ENCODE measurements at places on chromosomes 6 and 20.

DNA sequence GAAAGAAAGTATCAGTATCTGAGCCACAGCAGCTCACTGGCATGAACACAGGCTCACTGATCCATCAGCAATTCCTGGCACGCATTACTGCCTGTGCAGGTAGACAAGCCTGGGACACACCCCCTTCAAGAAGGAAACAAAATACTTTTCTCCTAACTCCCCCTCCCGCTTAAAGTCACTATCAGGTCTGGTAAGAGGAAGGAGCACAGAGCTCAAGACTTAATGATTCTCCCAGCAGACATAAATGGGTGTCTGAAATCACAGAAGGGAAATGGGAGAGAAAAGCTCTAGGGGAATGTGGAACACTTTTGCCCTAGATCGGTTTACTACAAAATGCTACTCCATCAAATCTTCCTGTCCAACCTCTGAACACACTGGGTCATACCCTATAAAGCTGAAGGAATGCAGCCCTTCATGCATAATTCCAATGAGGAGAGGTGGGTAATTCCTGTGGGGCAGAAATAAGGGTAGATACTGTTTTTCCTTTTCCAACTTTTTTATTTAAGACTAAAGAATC, at the start of gene ADGRF1:
Gene ADGRF1 (minus strand): TSS at position 58 of the 517 bp plus-strand sequence. CDS start 13,271 bp downstream, outside the sequence.
- H3K36me3 ChIP-seq = no peaks in the 10 kb centered on the region
- no peak within 1 kb of the TSS for H3K4me3 ChIP-seq
- H3K4me1 ChIP-seq = no peaks in the 10 kb centered on the region
- no peak for DNase-seq
- no peak within 1 kb of the TSS for H3K27ac ChIP-seq

GRCh38 chr6:43669050-43669921, 18.3 kb downstream of the MRPS18A start:
- H3K27ac ChIP-seq = no peak overlapping the region
- H3K36me3 ChIP-seq = peaks cover 15% of the 10 kb centered on the region
- H3K4me1 ChIP-seq = peaks cover 5% of the 10 kb centered on the region
- no peaks in the 10 kb centered on the region for H3K27me3 ChIP-seq

DNA sequence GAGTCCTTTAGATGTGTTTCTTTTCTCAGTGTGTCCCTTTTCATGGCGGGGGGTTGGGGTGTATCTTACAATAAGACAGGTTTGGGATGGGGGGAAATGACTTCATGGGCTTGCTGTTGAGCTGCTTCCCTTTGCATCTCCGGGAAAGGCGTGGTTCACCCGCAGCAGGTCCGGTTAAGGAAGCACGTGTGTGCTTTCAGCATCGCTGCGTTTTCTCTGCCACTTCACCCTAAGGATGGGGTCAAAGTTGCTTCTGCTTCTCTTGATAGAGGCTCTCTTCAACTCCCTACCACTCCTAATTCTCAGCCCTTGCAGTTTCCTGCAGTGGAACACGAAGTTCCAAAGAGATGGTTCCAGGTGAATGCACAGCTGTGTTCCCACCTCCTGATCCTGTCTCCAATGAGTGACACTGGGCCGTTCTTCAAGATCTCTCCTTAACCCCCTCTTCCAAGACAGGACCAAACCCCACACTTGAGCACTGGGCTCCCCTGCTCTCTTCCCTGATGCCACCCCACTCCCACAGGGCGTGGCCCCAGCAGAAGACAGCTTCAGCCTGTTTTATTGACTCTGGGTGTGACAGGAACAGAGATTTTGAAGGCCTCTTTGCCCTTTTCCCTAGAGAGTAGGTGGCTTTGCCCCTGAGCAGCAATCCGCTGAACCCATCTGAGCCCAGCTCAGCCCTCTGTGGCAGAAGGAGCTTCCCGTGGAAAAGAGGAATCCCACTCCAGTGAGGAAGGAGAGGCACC, 85.2 kb downstream of the PLEKHG1 start:
- DNase-seq = no peak
- H3K4me1 ChIP-seq = no peaks in the 10 kb centered on the region
- no peak overlapping the region for H3K27ac ChIP-seq
- H3K36me3 ChIP-seq = no peaks in the 10 kb centered on the region
- no peaks in the 10 kb centered on the region for H3K27me3 ChIP-seq

GRCh38 chr6:164427728-164428402, 881.5 kb downstream of the C6orf118 start:
- no peaks in the 10 kb centered on the region for H3K27me3 ChIP-seq
- no peak overlapping the region for H3K27ac ChIP-seq
- H3K4me1 ChIP-seq = no peaks in the 10 kb centered on the region
- no peak overlapping the region for H3K4me3 ChIP-seq
- DNase-seq = no peak
- H3K36me3 ChIP-seq = no peaks in the 10 kb centered on the region

DNA sequence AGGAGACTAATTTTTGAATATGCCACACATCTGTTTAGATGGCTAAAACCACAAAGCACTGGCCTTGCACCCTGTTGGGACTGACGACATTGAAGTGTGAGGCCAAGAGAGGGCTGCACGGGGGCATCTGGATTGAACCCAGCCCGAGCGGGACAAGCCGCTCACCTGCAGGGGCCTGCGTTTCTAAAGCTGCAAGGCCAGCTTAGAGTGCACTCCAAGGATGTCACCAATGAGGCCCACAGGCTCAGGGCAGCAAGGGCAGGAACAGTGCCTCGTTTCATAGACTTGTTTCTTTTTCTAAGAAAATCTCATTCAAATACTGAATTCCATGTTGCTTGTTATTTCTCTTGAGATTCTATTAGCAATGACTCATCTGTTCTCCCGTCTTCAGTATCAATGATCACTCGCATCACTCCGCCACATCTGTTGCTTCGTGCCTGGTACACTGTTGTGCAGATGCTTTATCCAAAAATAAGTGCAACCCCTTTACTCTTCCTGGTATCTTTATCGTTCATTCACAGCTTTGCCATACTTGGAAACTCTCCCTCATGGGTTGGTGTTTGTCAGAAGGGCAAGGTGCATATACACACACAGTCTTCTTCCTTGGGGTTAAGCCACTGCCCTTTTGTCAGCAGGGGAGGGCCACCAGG, 120.1 kb downstream of the IRF4 start:
- no peaks in the 10 kb centered on the region for H3K27me3 ChIP-seq
- H3K27ac ChIP-seq = no peak overlapping the region
- no peaks in the 10 kb centered on the region for H3K4me1 ChIP-seq
- H3K36me3 ChIP-seq = no peaks in the 10 kb centered on the region
- no peak for DNase-seq

- peak overlapping the region; percentile 86 for H3K4me3 ChIP-seq
- H3K27ac ChIP-seq = no peak overlapping the region
- no peaks in the 10 kb centered on the region for H3K4me1 ChIP-seq
- no peaks in the 10 kb centered on the region for H3K27me3 ChIP-seq
These were observed 1.1 kb upstream of the FAXC start for GRCh38 chr6:99350573-99350972.

- no peak overlapping the region for H3K27ac ChIP-seq
- no peaks in the 10 kb centered on the region for H3K36me3 ChIP-seq
- H3K27me3 ChIP-seq = no peaks in the 10 kb centered on the region
- no peak overlapping the region for H3K4me3 ChIP-seq
These were observed 92.8 kb downstream of the PTPRT start for GRCh38 chr20:43096931-43097260.

DNA sequence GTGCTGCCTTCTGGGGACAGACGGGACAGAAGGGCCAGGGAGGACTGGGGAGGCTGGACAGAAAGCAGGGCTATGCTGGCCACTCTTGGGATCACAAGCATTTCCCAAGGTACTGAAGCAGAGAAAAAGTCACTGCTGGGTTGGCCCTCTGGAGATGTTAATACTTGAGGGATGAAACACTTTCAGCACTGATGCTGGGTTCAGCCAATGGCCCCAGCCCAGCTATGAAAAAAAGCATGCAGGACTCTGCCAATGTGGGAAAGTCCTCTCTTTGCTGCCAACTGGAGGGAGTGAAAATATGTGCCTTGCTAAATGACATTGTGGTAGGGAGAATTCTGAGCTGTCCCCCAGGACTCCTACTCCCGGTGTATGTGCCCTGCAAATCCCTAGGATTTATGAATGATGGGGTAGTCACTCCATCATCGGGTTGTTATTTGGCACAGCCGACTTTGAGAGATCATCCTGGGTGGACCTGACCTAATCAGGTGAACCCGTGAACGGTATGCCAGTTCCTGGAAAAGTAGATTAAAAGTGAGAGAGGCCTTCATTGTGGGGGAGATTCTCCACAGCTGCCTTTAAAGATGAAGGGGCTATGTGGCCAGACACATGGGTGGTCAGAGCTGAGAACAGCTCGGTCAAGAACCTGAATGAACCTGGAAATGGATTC, 119.9 kb upstream of the TRAF3IP2 start:
- no peak overlapping the region for H3K27ac ChIP-seq
- H3K36me3 ChIP-seq = no peaks in the 10 kb centered on the region
- DNase-seq = no peak

DNA sequence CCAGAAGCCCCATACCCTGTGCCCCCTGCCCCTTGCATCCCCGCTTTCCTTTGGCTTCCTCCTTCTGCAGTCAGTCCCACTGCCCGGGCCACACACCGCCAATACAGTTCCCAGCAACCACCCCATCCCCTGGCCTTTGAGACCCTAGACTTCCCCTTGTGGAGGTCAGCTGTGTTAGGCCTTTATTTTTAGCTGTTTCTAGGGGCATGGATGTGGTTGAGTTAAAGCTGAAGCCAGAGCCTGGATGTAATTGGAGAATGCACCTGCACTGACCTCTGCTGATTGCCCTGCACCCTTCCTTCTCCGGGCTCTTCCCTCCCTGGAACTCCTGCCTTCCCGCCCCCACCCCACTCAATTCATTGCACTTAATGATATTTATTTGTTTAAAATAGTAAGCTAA, 33.9 kb downstream of the LYRM2 start:
- no peaks in the 10 kb centered on the region for H3K36me3 ChIP-seq
- no peak overlapping the region for H3K27ac ChIP-seq
- H3K4me1 ChIP-seq = no peaks in the 10 kb centered on the region
- no peak overlapping the region for H3K4me3 ChIP-seq
- no peaks in the 10 kb centered on the region for H3K27me3 ChIP-seq

GRCh38 chr6:108502832-108503231, 57.9 kb upstream of the FOXO3 start:
- no peak for DNase-seq
- H3K36me3 ChIP-seq = no peaks in the 10 kb centered on the region
- no peak overlapping the region for H3K4me3 ChIP-seq
- no peak overlapping the region for H3K27ac ChIP-seq

DNA sequence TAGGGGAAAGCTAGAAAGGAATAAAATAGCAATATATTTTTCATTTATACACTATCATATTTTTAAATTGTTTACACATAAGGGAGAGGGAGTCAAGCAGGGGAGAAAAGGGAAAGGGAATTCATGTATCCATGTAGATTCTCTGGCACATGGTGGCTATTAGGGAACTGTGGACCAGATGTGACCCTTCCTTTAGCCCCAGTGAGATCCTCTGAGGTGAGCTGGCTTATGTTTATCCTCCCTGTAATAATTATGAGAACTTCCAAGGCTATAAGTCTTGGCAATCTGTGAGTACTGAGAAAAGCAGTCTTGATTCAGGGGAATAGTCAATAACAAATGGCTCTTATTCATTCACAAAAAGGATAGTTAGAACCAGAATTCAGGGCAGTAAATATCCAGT, 42.6 kb downstream of the TSBP1 start:
- no peak for DNase-seq
- H3K4me3 ChIP-seq = no peak overlapping the region
- no peaks in the 10 kb centered on the region for H3K36me3 ChIP-seq
- no peak overlapping the region for H3K27ac ChIP-seq
- no peaks in the 10 kb centered on the region for H3K27me3 ChIP-seq

GRCh38 chr6:164871783-164872182, 437.6 kb downstream of the C6orf118 start:
- H3K27ac ChIP-seq = no peak overlapping the region
- no peaks in the 10 kb centered on the region for H3K27me3 ChIP-seq
- DNase-seq = no peak

- no peaks in the 10 kb centered on the region for H3K4me1 ChIP-seq
- H3K27me3 ChIP-seq = no peaks in the 10 kb centered on the region
- H3K27ac ChIP-seq = no peak overlapping the region
- H3K4me3 ChIP-seq = no peak overlapping the region
These were observed 34.9 kb upstream of the ALDH8A1 start for GRCh38 chr6:134984821-134985220.

- H3K27ac ChIP-seq = no peak overlapping the region
- no peak for DNase-seq
- no peaks in the 10 kb centered on the region for H3K27me3 ChIP-seq
These were observed 8.5 kb downstream of the MOXD1 start for GRCh38 chr6:132392792-132393191.

DNA sequence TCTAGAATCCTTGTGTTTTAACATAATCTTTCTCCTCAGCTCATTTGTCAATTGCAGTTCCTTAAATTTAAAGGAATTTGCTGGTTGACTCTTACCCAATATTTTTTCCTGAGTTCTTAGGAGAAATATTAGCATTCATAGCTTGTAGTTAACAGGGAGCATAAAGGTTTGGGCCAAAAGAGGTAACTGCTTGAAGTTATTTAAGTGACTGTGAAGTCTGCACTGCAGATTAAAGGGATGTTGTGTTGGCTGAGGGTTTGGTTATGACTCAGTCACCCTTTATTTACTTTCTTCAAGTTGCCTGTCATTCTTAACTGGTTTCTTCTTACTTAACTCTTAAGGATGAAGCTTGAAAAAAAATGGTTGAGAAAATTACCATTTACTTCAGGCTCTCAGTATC, 220.3 kb upstream of the LAMP5 start:
- H3K4me3 ChIP-seq = no peak overlapping the region
- H3K4me1 ChIP-seq = no peaks in the 10 kb centered on the region
- H3K27me3 ChIP-seq = no peaks in the 10 kb centered on the region
- H3K27ac ChIP-seq = no peak overlapping the region
- H3K36me3 ChIP-seq = no peaks in the 10 kb centered on the region

DNA sequence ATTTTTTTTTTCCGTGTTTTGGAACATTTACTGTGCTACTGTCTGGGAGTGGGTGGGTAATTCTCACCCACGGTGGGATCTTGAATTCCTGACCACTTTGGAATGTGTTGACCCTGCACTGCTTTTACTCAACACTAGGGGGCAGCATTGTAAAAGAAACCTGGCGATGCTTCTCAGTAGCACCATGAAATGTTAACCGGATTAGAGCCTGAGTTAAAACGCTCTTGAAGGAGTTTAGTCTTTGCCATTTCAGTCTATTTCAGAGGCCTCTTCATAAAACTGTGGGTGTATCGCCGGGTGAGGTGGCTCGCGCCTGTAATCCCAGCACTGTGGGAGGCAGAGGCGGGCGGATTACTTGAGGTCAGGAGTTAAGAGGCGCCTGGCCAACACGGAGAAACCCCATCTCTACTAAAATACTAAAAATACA, 114.4 kb upstream of the PRND start:
- H3K27me3 ChIP-seq = no peaks in the 10 kb centered on the region
- no peaks in the 10 kb centered on the region for H3K36me3 ChIP-seq
- no peak overlapping the region for H3K4me3 ChIP-seq

- no peak overlapping the region for H3K4me3 ChIP-seq
- H3K27ac ChIP-seq = no peak overlapping the region
- no peaks in the 10 kb centered on the region for H3K4me1 ChIP-seq
- no peaks in the 10 kb centered on the region for H3K36me3 ChIP-seq
- no peaks in the 10 kb centered on the region for H3K27me3 ChIP-seq
- no peak for DNase-seq
These were observed 40.6 kb upstream of the TPD52L1 start for GRCh38 chr6:125112934-125113333.

- DNase-seq = no peak
- no peak overlapping the region for H3K27ac ChIP-seq
- H3K4me1 ChIP-seq = no peaks in the 10 kb centered on the region
- H3K36me3 ChIP-seq = no peaks in the 10 kb centered on the region
These were observed 27.0 kb downstream of the IL17A start for GRCh38 chr6:52213127-52213526.
